ENCODE measurements at places on chromosomes 7 and 10.

DNA sequence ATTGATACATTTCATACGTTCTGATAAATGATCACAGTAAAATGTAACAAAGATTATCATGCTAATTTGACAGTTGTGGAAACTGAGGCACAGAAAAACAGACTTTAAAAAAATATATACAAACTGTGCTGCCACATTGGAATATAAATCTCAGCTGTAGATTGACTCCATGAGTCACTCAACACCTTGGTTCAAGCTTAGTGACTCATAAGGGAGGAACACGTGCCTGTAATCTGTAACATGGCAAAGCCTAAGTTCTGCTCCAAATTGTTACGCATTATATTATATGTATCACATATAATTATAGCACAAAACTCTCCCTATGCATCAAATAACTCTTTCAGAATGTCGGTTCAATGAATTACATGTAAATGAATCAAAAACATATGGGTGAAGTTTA, 1047.5 kb downstream of the GATA3 start:
- no peak for DNase-seq

- DNase-seq = no peak
Observed at GRCh38 chr7:77903597-77903996, 105.0 kb downstream of the PHTF2 start.

- no peak for DNase-seq
Observed at GRCh38 chr7:3482147-3482921, 181.3 kb downstream of the SDK1 start.

DNA sequence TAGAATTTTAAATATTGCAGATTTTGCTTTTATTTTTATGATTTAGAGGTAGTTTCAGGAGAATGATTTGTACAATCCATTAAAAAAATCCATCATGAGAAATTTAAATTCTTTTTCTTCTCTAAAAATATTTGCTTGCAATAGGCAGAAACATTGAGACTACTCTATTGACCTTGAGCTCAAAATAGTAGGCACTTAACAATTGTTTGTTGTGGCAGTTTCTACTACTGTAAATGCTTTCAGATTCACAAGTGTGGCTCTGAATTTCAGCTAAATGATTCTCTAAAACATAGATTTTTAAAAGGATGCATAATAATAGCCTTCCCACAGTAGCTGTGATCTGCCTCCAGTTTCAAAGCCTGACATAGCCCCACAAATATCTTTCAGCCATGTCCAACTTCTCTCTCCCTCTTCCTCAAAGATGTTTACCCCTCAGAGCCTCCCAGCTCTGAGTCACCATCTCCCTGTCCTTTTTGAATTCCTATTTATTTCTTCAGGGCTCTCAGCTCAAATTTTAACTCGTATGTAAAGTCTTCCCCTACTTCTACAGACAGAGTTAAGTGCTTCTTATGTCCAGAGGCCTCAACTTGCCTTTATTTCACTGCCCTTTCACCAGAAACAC, 160.5 kb downstream of the AOAH start:
- DNase-seq = no peak

GRCh38 chr7:18402488-18403183, 92.9 kb upstream of the HDAC9 start:
- no peak for DNase-seq

All from hematopoietic multipotent progenitor cell treated with erythropoietin and hydrocortisone succinate and interleukin-3 and kit ligand, for 17 days (in vitro differentiated cells).